GM23248 (cell line): ENCODE measurements at places on chromosomes 5 and 9.

DNA sequence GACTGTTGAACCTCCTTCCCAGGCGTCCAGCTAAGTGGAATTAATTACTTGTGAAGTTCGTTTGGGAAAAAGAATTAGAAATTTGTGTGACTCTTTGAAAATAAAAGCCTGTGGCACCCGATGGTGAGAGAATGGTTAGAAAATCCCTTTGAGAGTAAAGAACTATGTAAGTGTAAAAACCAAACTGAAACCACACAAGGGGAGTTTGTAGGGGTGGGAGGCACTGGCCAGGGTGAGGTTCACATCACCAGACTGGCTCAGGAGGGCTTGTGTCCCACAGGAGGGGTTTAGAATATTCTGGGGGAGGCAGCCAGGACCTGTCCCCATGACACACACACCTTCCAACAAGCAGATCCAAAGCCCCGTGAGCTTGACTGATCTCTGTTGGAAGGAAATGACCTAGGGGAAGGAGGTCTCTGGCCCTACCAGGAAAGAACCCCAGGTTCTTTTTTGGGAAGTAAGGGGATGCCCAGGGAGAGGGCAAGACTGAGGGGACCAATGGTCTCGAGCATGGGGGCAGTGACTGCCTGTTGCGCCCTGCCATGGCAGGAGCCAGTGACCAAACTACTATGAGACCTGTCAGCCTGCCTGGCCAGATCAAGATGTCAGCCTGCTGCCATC lies 4.3 kb downstream of the SPATA24 start:
- DNase-seq = no peak

DNA sequence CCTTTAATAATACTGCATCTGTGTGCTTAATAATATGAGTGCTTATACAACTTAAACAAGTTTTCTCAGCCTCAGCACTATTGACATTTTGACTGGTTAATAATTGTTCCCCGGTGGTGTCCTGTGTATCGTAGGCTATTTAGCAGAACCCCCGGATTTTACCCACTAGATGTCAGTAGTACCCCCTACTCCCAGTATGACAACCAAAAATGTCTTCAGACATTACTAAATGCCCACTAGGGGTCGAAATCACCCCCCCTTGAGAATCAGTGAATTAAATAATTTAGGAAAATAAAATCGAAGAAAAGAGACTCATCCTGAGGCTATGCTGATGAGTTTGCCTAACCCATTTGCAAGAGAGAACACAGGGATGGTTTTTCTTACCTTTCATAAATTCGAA lies 166.3 kb downstream of the ATP10B start:
- no peak for DNase-seq

- no peak for DNase-seq
Measured at GRCh38 chr5:172692981-172693380, 51.9 kb downstream of the NEURL1B start.

- DNase-seq = no peak
Measured at GRCh38 chr5:180021900-180022299, 49.7 kb downstream of the RNF130 start.

- no peak for DNase-seq
Measured at GRCh38 chr5:1781726-1782384, 17.8 kb downstream of the MRPL36 start.

DNA sequence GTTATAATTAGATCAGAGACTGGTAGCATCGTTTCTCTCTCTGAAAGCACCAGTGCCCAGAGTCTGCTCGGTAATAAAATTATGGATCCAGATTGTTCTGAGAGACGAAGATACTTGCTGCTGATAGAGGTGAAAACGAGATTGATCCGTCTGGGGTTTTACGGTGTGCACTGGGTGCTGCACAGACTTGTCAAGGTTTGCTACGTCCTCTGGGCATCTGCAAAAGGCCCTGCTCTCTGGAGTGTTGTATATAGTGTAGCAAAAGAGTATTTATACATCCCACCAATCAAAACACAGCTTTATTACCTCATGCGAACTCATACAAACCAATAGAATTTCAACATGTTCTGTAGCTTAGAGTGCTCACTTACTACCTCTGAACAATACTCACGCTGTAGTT lies 219.3 kb downstream of the PBX3 start:
- DNase-seq = no peak

GRCh38 chr5:139752506-139753473 lies 42.8 kb upstream of the PSD2 start:
- DNase-seq = peak; percentile 74

GRCh38 chr5:168707716-168708695 lies 128.8 kb upstream of the PANK3 start:
- DNase-seq = no peak

GRCh38 chr5:5316334-5316733 lies 106.1 kb upstream of the ICE1 start:
- peak; percentile 37 for DNase-seq

GRCh38 chr9:136714096-136714892 lies 1.9 kb downstream of the DIPK1B start:
- DNase-seq = no peak

GRCh38 chr5:124678922-124679519 lies 67.4 kb downstream of the ZNF608 start:
- no peak for DNase-seq

DNA sequence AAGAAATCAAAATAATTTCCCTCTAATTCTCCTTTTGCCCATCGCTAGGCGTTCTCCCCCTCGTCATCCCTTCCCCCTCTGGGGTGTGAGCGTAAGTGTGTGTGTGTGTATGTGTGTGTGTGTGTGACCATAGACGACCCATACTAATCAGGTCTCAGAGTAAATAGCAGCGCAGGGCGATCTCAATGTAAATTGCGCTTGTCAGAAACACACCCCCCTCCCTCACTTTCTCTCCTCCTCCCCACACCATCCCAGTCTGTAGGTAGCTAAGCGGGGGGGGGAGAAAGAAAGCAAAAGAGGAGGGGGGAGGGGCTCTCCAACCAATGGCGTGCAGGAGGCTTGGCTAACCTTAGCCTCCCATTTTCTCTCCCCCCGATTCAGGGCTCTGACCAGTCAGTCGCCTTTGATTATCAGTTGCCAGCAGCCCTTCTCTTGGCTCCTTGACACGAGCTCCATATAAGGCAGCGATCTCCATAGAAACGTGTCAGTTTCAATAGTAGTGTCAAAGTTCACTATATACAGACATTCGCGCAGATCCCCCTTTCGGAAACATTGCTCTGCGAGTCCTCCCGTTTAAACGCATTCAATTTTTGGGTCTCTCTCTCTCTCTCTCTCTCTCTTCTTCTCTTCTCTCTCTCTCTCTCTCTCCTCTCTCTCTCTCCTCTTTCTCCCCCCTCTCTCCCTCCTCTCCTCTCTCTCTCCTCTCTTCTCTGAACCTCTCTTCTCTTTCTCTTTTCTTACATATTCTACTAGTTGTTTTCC lies at the start of gene NR2F1:
TSS of gene NR2F1 (plus strand) at position 546 of the 762 bp plus-strand sequence. CDS start 1,802 bp downstream, outside the sequence.
- DNase-seq = peak; percentile 91

GRCh38 chr9:14271093-14271673 lies 42.8 kb downstream of the NFIB start:
- DNase-seq = peak; percentile 19

DNA sequence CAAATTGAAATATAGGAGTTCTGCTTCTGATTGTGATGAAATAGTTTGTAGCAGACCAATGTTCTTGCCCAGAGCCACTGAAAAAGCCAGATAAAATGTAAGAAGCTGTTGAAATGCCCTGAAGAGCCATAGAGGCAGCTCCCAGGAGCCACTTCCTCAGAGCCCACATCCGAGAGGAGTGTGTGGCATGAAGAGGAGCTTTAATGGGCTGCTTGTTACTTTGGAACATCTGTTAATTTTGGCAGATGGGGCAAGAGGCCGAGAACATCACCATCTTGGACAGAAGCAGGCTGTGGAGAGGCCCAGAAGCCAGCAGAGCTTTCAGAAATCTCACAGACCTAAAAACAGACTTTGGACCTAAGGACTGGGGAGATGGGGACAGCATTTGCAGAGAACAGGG lies 370.8 kb downstream of the GADD45G start:
- DNase-seq = no peak

DNA sequence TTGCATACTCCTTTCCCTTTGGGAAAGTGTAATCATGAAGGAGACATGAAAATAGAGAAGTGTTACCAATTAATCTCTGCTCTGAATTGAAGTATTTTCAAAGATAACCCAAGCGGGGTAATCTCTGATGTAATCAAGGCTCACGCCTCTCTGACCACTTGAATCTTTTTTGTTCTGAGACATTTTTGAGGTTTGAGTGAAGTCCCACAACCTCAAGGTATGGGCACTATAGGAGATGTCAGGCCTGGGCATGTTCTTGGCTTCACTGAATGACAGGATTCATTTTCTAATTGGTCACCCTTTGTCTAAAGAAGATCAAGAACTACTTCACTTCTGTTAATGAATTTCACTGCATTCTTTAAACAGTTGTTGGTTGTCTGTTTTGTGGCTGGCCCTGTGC lies 23.7 kb downstream of the ENHO start:
- DNase-seq = no peak

DNA sequence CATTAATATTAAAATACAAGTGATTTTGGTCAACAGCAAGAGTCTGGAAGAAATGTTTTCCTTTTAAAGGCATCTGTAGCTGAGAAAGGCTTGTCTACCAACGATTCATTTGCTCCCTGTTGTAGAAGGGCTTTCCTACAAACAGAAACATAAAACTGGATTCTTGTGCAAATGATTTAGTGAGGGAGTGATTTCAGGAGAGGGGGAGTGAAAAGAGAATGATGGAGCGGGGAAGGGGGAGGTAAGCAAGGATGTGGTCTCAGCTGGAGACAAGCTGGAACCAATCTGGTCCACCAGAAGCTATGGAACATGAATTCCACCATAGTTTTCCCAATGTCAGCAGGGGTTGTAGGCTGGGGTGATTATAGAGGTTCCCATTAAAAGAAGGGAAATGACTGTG lies 196.3 kb downstream of the FBXO4 start:
- no peak for DNase-seq

- DNase-seq = no peak
Measured at GRCh38 chr5:4099386-4099785, 503.8 kb downstream of the IRX1 start.

DNA sequence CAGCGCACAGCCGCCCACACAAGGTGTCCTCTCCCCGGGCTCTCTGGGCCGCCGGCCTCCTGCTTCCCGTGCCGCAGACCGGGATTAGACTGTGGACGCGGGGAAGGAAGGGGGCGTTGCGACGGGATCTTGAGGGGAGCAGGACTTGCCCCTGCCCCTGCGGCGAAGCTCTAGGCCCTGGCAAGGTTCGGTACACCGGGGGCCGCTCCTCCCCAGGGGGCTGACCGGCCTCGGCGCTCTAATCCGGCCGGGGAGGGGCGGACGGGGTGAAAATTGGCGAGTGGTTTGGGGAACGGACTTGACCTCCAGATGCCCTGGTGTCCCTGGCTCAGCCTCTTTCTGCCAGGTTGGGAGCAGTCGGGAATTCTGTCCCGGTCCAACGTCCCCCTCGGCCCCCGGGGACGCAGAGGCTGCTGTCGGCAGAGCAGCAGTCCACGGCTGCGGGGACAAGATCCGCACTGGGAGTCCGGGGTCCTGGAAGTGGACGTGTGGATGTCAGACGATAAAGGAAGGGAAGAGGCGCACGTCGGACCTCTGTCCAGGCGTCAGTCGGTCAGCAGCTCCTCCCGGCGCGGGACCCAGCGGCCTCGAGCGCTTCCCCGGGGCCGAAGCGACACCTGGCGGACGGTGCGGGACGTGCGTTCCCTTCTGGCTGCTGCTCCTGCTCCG lies 1.9 kb upstream of the CNTFR start:
- DNase-seq = peak; percentile 87

GRCh38 chr9:126117158-126117425 lies 209.5 kb upstream of the MVB12B start:
- DNase-seq = no peak

DNA sequence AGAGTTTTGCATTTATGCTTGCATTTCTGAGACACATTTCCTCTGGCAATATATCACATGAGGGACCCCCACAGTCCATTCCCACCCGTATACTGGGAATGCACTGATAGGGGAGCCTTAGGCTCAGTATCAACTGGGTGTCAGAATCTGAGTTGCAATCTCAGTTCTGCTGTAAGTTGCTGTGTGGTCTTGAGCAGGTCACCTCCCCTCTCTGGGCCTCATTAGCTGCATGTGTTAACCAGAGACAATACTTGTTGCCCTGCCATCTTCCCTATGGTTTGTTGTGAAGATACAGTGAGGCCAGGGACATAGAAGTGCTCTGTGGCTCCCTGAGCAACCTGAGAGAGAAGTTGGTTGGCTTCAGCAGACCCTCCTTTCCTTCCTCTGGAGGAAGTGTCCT lies 55.7 kb upstream of the TGFBR1 start:
- no peak for DNase-seq

GRCh38 chr5:32646061-32646969 lies 61.0 kb downstream of the SUB1 start:
- DNase-seq = no peak

DNA sequence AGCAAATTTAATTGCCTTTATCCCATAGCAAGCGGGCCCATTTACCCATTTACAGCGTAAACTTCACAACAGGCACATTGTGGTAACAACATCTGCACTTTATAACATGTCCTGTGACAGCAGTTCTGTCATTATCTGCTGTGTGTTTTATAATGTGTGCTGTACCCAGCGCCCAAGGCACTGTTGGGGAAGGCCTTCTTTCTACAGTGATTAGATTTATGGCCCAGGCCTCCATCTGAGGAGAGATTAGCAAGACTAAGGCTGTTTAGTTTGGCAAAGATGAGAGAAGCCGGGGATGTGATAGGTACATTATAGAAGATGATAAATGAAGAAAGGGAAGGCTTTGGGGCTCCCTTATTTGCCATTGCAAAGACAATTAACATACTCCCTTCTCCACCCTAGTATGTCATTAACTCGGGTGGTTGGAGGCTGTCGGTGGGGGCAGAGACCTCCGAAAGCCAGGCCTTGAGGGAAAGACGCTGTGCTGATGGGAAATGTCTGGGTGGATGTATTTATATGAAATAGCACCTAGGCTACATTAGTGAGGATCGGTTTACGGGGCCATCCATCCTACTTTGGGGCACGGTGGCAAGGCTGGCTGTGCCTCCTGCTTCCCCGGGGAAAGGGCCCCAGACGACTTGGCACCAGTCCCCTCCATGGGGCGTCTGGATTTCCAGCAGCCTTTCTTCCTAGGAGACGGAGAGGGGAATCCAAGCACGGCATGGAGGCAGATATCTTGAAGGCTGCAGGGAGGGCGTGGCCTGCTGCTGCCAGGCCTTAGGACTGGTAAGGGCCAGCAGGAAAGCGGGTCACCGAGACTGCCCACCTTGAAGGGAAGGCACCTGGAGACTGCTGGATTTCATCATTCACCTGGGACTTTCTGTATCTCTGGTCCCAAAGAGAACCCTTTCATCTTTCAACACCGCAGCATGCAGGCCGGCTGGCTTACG lies 64.3 kb upstream of the PTCH1 start:
- DNase-seq = no peak

GRCh38 chr5:56010431-56010830 lies 15.7 kb upstream of the IL6ST start:
- DNase-seq = no peak

- DNase-seq = no peak
Measured at GRCh38 chr9:129981180-129981907, 61.6 kb downstream of the FNBP1 start.

- DNase-seq = no peak
Measured at GRCh38 chr9:122291458-122291857, 26.8 kb downstream of the MRRF start.
